ENCODE measurements at places on chromosomes 3 and 15.

- no peak for DNase-seq
These were observed 51.6 kb upstream of the BLM start for GRCh38 chr15:90665288-90666134.

DNA sequence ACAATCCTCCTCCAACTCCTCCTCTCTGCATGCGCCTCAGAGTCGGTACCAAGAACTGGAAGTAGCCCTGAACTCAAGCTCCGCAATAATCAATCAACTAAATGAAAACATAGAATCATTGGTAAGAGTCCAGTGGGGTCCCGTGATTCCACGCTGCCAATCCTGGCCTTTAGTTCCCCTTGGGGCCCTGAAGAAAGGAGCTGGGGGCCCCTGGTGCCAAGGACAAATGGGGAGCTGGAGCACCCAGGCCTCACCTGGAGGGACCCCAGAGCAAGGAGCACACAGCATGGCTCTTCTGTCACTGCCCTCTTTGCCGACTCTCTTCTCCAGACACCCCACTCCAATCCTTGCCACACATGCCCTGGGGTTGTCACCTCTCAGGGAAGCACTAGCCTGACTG is 80.3 kb downstream of the ADAMTS7 start:
- DNase-seq, result no peak

DNA sequence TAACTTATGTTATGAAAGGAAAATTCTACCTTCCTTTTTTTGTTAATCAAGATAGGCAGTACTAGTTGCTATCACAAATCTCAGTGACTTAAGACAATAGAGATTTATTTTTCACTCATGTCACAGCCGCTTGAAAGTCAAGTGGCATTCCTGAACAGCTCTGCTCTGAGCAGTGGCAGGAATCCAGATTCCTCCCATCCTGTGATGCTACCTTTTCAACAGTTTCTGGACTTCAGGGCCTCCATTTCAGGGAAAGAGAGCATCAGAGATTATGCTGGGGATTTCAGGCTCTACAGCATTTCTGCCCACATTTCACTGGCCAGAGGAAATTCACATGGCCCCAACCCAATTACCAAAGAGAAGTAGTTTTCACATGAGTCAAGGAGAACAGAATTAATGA is 83.4 kb downstream of the IL1RAP start:
- no peak for DNase-seq

GRCh38 chr3:35857004-35857403 is 217.7 kb downstream of the ARPP21 start:
- no peak for DNase-seq

GRCh38 chr15:90558171-90558573 is 28.4 kb downstream of the CRTC3 start:
- no peak for DNase-seq

- DNase-seq, result no peak
These were observed 103.7 kb downstream of the MEX3B start for GRCh38 chr15:81942157-81942556.

DNA sequence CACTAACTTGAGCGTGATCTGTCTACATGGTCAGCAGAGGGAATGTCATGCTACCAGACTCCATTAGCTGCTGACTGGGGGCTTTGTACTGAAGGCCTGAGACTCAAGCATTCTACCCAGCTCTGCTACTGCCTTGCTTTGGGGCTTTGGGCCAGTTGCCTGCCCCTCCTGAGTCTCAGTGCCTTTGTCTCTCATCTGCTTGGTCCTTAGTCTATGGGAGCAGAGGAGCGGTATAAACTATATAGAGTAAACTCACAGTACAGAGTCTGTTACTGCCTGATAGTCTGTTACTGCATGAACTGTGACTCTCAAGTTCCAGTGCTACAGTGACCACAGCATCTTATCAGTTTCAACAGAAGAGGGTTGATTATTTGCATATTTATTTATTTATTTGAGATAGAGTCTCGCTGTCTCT is 38.5 kb upstream of the C15orf39 start:
- no peak for DNase-seq

GRCh38 chr3:129657261-129658046 is 51.0 kb upstream of the PLXND1 start:
- DNase-seq, result no peak

DNA sequence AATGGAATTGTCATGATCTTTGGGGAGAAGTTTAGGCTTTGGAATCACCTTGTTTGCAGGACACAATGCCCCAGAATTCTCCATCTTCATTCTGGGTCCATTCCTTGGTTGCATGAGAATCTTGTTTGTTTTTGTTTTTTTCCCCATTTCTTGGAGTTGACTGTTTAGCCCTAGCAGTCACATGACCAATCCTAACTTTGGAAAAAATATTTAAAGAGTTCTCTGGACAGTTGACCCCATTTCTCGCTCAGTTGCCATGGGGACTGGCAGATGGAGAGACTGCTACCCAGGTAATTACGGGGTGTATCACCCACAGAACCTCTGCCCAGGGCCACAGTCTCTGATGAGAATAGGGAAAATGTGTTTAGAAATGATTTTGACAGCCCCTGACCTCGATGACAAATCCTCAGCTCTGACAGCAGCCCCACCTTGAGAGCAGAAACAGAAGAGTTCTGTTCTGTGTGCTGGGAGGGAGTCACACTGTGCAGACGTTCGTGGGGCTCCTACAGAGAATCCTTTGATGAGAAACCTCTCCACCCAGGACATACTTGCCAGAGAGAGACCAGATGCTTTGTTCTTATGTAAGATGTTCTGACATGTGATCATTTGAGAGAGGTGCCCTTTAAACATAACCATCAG is 57.7 kb downstream of the IL16 start:
- DNase-seq, result no peak

GRCh38 chr3:124373524-124373923 is 356.7 kb upstream of the UMPS start:
- DNase-seq, result no peak

DNA sequence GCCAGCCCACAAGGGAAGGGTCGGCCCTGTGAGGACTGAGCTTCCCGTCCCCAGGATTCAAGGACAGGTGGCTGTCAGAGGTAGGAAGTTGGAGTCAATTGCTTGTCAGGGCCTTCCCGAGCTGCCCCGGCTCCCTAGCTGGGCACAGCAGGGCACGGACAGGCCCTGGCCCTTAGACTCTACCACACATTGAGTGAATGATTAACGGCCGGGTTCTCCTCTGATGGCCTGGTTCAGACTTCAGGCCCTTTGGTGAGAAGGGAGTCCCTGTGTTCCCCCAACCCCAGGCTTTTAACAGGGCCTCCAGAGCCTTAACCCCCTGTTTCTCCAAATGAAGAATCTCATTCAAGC is 16.4 kb upstream of the FGD5 start:
- DNase-seq, result peak; percentile 45

DNA sequence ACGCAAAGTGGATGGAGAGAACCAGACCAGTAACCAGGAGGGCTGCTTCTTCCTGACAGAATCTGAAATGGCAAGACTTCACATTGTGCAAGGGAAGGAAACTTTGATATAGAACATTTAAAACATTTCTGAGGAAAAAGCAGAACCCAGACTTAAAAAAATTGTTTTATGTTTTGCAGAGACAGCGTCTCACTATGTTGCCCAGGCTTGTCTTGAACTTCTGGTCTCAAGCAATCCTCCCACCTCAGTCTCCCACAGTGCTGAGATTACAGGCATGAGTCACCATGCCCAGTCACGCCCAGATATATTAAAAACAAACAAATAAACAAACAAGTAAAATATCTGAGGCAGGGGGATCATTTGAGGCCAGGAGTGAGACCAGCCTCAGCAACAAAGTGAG is 46.2 kb downstream of the CRTAP start:
- no peak for DNase-seq

GRCh38 chr15:67025719-67026609 is 39.4 kb upstream of the SMAD3 start:
- DNase-seq, result no peak

DNA sequence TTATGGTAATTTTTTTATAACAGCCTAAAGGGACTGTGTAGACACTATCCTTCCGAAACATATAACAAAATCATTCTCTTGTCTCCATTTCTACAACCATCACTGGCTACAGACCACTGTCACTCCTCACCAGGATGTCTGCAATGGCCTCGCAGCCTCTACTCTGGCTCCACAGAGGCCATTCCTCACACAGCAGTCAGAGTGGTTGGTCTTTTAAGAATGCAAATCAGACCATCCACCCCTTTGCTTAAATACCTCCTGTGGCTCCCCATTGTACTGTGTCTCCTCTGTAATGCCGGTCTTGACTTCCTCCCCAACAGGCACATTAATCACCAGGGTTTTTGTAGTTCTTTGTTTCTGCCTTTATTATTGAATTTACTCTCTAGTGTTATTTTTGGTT is 344.8 kb downstream of the ERC2 start:
- peak; percentile 86 for DNase-seq

- no peak for DNase-seq
These were observed 114.8 kb downstream of the IL12A start for GRCh38 chr3:160103397-160103796.

DNA sequence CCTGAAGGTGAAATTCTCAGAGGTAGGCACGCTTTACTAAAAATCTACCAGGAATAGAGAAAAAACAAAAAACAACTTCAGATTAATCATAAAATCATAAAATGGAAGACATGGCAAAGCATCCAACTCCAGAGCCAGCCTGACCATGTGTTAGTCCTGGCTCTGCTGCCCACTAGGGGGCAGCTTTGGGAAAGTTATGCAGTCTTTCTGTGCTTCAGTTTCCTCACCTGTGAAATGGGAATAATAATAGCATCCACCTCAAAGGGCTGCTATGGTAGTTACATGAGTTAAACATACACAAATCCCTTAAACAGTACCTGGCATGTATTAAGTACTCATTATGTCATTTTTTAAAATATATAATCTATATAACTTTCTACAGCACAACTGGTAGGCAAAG is 52.3 kb downstream of the WNT5A start:
- peak; percentile 68 for DNase-seq

GRCh38 chr3:87810452-87811016 is 248.3 kb downstream of the CGGBP1 start:
- no peak for DNase-seq

DNA sequence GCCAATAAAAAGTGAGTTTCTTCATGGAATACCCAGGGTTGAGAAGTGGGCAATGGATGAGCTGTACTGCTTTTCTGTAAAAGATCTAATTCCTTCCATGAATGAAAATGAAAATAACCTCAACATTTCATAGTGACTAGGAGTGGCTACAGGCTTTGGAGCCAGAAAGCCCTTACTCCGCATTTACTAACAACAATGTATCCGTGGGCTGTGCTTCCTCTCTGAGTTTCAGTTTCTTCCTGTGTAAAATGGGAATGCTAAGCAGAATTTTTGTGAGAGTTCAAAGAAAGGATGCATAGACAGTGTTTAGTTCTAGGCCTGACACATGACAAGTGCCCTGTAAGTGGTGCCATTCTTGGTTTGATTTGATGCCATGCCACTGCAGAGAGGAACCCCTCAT is 47.5 kb upstream of the TM4SF1 start:
- no peak for DNase-seq

- DNase-seq, result peak; percentile 96
These were observed 37.0 kb downstream of the CDC25A start for GRCh38 chr3:48151058-48151806.

DNA sequence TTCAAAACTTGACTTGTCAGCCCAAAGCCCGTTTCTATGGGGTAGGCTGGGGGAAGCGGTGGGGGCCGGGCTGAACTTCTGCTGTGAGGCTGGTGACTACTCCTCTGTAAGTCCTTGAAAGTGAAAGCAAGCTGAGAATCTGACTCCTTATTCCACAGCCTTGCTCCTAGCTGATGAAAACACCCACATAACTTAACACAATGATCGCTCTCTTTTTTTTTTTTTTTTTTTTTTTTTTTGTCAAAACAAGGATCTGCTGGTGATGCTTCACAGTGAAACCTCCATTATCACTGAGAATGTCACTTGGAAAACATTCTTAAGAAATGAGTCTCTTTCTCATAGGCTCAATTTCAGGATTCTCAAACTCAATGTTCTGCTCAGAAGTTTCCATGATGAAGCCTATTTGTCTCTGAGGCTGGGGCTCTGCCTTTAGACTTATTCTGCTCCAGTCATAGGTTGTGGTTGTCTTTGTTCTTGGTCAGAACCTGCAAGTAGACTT is 31.4 kb upstream of the TKT start:
- DNase-seq, result peak; percentile 87

GRCh38 chr3:13420045-13420830 is at the start of gene NUP210:
NUP210 (minus strand) TSS chr3:13420322; CDS start chr3:13420226, 96 bp downstream.
- peak; percentile 81 for DNase-seq

- no peak for DNase-seq
These were observed 158.1 kb upstream of the NR2F2 start for GRCh38 chr15:96172417-96172816.

DNA sequence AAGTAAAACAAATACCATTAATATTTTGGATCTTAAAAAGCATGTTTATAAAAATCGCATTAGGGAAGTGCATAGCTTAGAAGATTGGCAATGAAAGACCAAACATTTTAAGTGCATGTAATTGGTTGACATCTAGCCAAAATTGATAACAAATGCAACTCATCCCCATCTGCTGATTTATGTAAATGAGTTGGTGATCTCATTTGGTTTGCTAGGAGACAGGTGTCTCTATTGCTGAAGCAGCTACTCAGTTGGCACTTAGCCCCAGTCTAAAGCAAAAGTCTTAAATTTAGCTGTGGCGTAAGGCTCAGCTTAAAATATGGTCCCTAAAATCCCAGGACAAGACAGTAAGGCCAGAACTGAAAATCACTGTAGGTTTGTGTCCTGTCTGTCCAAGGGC is 113.5 kb upstream of the CHL1 start:
- no peak for DNase-seq

GRCh38 chr15:70356919-70357318 is 259.2 kb upstream of the TLE3 start:
- peak; percentile 42 for DNase-seq

- DNase-seq, result no peak
These were observed 54.2 kb downstream of the MSL2 start for GRCh38 chr3:136141891-136142290.

GRCh38 chr15:41577863-41578735 is 19.1 kb downstream of the TYRO3 start:
- DNase-seq, result no peak

- DNase-seq, result peak; percentile 71
These were observed 11.9 kb upstream of the LRRC15 start for GRCh38 chr3:194381460-194381875.

DNA sequence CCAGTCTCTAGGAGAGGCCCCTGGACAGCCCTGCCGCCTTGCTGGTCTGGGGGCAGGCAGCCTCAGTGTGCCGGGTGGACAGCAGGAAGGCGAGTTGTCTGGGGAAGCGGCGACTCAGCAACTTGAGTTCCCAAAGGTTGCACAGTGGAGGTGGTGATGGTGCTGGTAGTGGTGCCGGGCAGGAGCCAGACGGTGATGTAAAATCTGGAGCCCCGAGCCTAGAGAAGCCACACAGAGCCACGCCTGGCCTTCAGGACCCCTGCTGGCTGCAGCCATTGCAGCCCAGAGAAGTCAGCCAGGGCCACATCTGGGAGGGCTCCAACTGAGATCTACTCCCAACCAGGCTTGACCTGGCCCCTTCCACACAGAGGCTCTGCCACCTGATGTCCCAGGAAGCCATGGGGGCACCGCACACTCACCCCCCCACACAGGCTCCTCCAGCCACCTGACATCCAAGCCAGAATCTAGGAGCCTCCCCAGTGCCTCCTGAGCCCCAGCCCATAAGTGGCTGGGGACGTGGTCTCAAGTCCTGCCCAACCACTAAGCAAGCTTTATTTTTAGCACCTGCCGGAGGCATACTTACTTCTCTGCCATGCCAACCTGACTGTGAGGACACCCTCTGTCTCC is 8.8 kb downstream of the C3orf22 start:
- peak; percentile 51 for DNase-seq

- peak; percentile 51 for DNase-seq
These were observed 271.4 kb upstream of the RARB start for GRCh38 chr3:25156626-25157025.

All from endodermal cell (in vitro differentiated cells).